ENCODE measurements at places on chromosomes 16 and 17.
A peak's percentile ranks its signal among the peaks of the same experiment; 100 is the strongest.

GRCh38 chr17:20156196-20157000, 147.2 kb downstream of the SPECC1 start:
- DNase-seq, result peak; percentile 26

DNA sequence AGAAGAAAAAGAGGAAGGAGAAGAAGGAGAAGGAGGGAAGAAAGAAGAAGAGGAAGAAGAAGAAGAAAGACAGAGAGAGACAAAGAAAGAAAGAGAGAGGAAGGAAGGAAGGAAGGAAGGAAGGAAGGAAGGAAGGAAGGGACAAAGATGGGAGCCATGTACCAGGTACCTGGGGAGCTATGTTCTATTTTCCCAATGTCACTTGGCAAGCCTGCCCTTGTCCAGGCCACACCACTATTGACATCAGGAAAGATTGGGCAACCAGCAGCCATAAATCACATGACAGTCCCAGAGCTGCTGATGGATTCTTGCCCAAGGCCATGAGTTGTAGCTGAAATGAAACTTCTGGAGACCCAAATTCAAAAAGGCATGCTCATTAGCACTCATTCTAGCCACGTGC, 2.7 kb upstream of the CES1 start:
- DNase-seq, result peak; percentile 25

- DNase-seq, result no peak
These were observed 29.1 kb downstream of the CRHR1 start for GRCh38 chr17:45813048-45813725.

GRCh38 chr17:56549501-56549900, 44.0 kb upstream of the NOG start:
- no peak for DNase-seq

GRCh38 chr16:77273-77806, 685 bp upstream of the MPG start:
- peak; percentile 85 for DNase-seq

- DNase-seq, result no peak
These were observed 95.3 kb downstream of the SOCS1 start for GRCh38 chr16:11160676-11161115.

- peak; percentile 71 for DNase-seq
These were observed 38.1 kb downstream of the CMC2 start for GRCh38 chr16:80968386-80969113.

DNA sequence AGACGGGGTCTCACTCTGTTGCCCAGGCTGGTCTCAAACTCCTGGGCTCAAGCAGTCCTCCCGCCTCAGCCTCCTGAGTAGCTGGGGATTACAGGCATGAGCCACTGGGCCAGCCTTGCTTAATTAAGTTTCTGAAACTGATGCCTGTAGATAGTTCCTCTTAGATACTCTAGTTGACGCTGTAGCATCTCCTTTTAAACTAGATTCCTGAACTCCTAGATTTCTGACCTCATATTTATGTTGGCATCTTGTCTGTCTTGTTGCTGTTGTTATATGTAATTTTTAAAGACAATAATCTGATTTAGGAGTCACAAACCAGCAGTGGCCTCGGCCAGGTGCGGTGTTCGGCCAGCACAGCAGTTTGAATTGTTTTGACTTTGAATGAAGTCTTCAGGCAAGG, 37.5 kb downstream of the DHRS7B start:
- DNase-seq, result no peak

DNA sequence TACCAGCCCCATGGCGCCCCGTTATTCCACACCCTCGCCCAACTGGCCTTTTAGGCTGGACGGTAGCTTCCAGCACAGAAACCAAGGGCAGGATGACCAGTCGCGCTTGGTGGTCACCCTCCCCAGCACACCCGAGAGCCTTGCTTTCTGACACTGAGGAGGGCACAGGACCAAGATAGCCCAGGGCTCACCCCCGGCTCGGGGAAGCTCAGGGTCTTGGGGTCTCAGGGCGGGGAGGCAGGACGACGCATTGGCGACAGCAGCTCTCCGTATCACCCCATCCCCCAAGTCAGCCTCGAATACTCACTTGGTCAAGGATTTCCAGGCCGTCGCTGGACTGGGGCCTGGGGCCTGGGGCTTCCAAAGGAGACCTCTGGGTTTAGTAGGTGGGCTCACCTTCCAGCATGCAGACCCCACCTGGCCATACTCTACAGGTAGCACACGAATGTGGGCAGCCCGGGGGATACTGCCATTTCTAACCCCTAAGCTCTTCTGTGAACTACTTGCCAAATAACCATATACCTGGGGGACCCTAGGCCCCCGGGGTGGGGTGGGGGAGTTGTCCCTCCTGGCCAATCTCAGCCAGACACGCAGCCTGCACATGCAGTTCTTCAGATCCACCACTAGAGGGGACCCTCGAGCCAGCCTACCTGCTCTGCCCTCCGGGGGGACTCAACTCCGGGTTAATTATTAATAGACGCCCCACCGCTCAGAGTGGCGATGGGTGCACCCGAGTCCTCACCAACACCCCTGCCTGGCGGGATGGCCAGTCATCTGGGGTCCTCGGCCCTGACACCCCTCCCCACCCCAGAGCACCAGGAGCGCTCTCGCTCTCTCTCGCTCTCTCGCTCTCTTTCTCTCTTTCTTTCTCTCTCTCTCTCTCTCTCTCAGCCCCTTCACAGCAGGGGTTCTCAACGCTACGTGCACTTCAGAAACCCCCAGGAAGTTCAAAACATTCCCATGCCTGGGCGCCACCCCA, 30.0 kb downstream of the TBC1D16 start:
- DNase-seq, result peak; percentile 51

DNA sequence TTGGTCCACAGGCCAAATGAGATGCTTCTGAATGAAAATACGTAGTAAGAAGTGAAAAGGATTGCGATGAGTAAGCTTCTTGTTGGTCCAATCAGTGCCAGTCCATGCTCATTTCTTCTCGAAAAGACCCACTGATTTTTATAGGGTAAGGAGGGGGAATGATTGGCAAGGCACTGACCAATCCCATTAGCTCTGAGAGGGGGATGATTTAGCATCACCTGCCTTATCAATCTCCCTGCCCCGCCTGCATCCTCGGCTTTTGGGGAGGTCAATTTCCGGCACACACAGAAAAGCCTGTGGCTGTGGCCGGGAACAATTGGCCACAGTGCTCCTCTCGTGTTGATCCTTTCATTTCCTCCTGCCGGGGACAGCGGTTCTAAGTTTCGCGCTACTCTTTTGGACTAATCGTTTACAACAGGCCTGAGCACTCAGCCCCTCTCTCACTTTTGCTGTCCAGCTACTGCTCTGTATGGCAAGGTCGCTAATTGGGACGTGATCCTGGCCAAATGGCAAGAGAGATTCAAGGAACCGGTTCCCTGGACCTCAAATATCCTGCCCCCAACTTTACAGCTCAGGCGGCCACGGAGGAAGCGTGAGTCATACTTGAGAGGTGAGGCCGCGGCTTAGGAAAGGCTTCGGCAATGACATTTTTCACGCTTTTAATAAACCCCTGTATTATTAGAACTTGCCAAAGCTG, 43.1 kb downstream of the TBX4 start:
- peak; percentile 61 for DNase-seq

- DNase-seq, result no peak
These were observed 14.8 kb downstream of the MPRIP start for GRCh38 chr17:17057057-17057551.

DNA sequence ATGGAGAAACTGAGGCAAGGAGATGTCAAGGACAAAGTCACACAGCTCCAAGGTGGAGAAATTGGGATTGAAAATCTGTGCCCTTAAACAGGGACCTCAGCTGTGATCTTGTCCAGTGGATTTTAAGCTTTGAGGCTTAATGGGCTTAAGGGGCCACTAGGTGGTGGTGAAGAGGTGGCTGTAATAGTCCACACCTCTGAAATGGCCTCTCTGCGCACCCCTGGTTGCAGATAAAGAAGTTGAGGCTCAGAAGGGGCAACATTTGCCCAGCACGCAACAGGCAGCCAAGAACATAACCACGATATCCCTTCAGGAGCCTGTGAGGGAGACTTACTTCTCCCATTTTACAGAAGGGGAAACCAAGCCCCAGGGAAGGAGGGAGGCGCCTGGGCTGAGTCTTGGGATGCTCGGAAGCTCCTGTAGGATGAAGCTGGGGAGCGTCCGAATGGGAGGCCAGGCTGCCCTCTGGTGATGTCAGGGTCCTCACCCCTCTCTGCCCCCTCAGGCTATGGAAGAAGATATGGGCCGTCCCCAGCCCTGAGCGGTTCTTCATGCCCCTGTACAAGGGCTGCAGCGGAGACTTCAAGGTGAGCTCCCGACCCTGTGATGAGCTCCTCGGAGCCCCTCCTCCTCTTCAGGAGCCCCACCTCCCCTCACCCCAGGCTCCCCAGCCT, 43.7 kb downstream of the IL21R start:
- DNase-seq, result no peak

- DNase-seq, result peak; percentile 46
These were observed 86.9 kb downstream of the MRM3 start for GRCh38 chr17:869086-869485.
